GM23248 (cell line): ENCODE measurements at places on chromosomes 7 and 10.

GRCh38 chr10:27399871-27400270 is 104.2 kb upstream of the RAB18 start:
- no peak for DNase-seq

DNA sequence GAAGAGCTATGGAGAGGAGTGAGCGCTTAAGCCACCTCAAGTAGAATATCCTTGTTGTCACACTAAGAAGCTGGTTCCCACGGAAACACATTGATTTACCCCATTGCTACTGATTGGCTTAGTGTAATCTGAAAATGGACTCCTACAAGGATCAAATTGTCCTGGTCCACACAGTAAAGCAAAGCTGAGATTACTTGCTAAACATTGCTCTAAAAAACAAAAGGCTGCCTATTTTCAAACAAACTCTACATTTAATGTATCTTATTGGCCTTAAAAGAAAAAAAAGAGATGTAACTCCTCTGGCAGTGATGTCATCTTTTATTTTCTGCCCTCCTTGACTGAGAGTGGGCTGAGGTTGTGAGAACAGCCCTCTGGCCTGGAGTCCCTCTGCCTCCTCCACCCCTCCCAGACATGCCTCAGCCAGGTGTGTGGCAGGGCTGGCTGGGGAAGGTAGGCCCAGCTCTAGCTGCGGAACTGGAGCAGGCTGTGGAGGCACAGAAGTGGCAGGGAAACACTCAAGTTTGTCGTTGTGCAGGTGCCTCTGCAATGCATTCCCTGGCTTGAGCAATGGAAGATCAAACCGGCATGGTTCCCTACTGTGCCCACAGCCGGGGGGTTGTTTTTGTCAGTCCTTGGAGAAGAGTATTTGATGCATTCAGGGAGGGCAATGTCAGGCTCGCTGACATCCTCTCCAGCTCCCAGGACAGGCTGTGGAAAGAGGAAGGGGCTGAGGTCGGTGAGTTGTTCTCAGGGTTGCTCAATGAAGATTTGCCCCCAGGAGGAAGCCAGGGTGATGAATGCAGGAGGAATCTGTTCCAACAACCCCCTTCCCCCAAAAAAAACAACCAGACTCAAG is 9.1 kb downstream of the KLF6 start:
- DNase-seq: peak; percentile 71

GRCh38 chr10:22252224-22252800 is 34.5 kb upstream of the EBLN1 start:
- peak; percentile 70 for DNase-seq

- DNase-seq: no peak
Observed at GRCh38 chr10:132592790-132593383, 55.3 kb downstream of the INPP5A start.

GRCh38 chr7:139538881-139539635 is 15.6 kb downstream of the CLEC2L start:
- no peak for DNase-seq

DNA sequence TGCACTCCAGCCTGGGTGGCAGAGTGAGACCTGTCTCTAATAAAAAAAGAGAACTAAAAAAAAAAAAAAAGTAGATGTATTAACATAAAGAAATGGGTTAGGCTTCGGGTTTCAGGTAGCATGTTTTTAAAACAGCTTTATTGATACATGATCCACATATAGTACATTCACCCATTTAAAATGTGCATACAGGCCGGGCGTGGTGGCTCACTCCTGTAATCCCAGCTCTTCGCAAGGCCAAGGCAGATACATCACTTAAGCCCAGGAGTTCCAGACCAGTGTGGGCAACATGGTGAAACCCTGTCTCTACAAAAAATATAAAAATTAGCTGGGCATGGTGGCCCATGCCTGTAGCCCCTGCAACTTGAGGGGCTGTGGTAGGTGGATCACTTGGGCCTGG is 39.5 kb downstream of the SNX10 start:
- no peak for DNase-seq

GRCh38 chr7:17123020-17123419 is 175.4 kb upstream of the AHR start:
- DNase-seq: peak; percentile 87

- no peak for DNase-seq
Observed at GRCh38 chr10:78165617-78166016, 132.0 kb downstream of the RPS24 start.

DNA sequence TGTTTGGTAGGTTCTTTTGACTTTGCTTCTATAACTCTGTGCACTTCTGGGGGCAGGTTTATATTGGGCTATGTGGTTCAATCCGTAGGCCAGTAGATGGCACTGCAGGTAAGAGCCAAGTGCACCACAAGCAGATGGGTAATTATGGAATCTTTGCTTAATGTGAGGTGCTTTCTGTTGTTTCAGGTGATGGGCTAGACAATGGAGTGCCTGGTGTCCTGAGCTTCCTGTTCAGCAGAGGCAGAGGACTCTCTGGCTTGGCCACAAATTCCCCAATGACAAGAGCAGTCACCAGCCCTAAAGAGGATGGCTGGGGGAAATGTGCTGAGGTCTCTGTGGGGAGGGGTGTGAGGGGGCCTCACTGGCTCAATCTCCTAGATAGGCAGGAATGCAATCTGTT is 455.0 kb downstream of the CCSER2 start:
- peak; percentile 39 for DNase-seq

GRCh38 chr7:71221549-71221948 is 89.6 kb downstream of the GALNT17 start:
- no peak for DNase-seq

- DNase-seq: no peak
Observed at GRCh38 chr10:94146746-94147145, 153.0 kb downstream of the PLCE1 start.

GRCh38 chr7:1810521-1810920 is 140.4 kb downstream of the ELFN1 start:
- DNase-seq: no peak

GRCh38 chr7:94420328-94420727 is 25.6 kb downstream of the COL1A2 start:
- peak; percentile 46 for DNase-seq

- no peak for DNase-seq
Observed at GRCh38 chr7:71860572-71860971, 551.6 kb downstream of the CALN1 start.

- peak; percentile 30 for DNase-seq
Observed at GRCh38 chr7:141097430-141097829, 23.6 kb downstream of the TMEM178B start.

GRCh38 chr10:112967200-112967599 is 17.2 kb downstream of the TCF7L2 start:
- DNase-seq: peak; percentile 87

DNA sequence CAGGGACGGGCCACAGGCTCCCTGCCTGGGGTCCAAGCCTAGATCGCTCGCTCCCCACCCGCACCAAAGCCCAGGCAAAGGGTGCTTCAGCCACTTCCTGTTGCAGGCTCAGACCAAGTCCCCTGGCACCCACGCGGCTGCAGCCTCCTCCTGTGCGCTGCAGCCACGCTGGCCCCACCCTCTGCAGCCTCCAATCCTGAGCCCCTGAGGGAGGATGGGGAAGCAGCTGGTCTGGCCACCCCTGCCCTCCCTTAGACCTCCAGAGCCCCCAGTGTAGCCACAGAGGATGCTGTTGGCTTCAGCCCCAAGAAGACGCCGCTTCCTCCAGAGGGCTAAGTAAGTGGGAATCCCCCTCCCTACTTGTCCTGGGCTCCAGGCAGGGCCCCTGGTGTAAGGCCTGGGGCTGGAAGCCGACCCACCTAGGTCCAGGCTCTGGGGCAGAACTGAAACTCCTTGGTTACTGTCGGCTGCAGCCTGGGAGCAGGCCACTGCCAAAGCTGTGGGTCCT is 9.4 kb downstream of the LIMK1 start:
- DNase-seq: peak; percentile 42
